ENCODE measurements at places on chromosomes 6 and 20.

DNA sequence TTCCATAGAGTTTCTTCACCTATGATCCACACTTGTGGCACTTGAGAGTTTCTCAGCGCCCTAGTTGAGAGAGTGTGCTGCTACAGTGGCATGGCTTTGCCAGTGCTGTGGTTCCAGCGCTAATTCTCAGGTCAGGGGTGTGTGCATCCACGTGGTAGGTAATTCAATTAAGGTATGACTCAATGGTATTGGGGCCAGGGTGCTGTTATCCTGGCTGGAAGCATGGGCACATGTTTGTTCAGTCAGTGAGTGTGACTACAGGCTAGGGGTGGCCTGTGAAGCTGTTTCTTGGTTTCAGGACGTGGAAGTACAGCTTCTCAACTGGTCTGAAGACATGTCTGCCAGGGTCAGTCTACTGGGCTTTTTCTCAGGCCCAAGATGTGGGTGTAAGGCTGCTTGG, 3.0 kb upstream of the SEMG2 start:
- no peak for DNase-seq

- DNase-seq: no peak
These were observed 30.8 kb upstream of the CD2AP start for GRCh38 chr6:47446669-47447330.

- no peak for DNase-seq
These were observed at the start of gene GPX5 for GRCh38 chr6:28525496-28526039. GPX5 (plus strand) TSS chr6:28525881; CDS start chr6:28526014, 133 bp downstream.

DNA sequence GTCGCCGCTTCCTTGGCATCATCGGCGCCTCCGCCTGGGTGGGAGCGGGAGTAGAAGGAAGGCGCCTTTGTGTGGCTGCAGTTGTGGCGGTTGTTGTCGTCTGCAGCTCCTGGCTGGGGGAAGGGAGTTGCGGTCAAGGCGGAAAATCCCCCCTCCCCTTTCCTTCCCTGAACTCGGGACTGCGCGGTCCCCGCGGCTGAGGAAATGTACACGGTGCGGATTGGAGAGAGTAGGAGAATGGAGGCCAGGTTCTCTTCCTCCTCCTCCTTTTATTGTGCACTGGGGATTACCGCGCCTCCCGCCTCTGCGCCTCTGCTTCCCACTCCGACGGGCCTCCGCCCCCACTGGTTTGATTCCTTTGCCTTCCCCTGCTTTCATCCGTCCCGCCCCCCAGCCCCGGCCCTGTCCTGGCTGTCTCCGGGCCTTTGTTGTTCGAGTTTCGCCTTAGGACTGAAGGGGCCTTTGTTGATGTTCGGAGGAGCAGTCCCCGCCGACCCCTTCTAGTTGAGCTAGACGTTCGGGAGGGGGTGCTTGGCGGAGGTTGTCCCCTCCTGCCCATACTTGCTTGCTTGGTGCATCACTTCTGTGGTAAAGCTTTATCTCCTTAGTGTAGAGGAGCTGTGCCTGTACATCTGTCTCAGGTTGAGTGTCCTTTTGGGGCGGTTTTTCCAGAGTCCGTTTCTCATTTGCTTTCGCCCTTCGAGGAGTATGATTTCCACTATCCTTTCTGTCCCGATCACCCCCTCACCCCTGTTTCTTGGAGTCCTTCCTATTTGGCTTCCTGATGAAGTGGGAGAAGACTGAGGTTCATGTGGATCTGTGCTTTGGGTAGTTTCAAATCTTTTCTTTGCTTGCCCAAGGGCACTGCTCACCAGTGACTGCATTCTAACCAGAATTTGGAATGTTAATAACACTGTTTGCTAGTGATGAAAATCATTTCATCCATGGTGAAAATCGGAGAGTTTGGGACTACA, 764 bp downstream of the ZNF292 start:
- peak; percentile 33 for DNase-seq

- DNase-seq: no peak
These were observed 7.4 kb downstream of the FOXO3 start for GRCh38 chr6:108568101-108568500.

- DNase-seq: no peak
These were observed 7.4 kb upstream of the ZNFX1 start for GRCh38 chr20:49285233-49285668.

DNA sequence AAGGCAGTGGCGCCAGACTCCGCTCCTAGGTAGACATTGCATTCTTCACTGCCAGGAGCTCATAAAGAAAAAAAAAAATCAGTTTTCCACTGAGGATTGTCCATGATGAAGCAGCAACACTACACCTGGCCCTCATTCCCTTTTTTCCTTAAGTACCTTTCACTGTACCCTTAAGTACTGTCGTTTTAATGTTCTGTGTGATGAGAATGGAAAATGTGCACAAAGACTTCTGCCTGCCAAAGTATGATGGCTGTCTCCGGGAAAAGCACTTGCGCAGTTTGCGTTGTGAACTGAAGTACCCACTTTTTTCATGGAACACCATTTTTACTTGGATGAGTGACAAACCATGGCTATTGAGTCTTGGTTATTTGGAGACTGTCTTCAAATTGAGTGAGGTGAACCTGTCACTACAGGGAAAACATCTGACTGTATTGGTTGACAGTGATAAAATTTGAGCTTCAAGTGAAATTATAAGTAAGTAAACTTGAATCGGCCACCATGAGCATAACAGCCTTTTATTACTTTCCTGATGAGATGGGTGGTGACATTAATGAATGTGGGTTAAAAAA, 104.8 kb downstream of the NCOA3 start:
- DNase-seq: no peak

DNA sequence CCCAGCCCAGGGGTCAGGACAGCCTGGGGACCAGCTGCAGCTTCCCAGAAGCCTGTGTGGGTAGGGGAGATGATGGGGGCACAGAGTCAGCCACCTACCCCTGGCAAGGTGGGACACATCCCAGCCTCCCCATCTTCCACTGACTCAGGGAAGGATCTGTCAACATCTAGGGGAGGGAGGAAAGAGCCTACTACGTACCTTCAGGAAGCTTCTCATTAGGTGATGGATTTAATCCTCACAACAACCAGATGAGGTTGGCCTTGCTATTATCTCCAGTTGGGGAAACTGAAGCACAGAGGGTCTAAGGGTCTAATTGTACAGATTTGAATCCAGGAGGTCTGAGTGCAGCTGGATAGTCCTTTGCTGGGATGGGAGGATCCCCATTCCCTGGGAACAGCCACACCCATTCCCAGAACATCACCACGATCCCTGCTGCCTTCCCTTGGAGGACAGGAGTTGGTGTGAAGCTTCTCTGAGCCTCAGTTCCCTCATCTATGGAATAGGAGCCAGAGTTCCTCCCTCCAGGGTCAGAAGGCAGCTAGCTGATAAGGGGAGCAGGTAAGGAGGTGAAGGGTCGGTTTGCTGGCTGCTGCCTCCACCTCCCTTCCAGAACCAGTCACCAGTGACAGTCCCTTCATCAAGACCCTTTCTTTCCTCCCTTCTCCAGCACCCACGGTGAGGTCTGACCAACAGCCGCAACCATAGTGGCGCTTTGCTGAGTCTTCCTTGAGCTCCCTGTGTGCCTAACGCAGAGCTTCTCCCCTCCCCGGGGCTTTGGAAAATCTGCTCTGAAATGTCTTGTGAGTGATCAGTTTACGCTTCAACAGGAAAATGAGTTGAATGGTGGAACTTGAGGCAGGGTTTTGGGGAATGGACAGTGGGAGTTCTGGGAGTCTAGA, 56.8 kb downstream of the CEBPB start:
- no peak for DNase-seq

DNA sequence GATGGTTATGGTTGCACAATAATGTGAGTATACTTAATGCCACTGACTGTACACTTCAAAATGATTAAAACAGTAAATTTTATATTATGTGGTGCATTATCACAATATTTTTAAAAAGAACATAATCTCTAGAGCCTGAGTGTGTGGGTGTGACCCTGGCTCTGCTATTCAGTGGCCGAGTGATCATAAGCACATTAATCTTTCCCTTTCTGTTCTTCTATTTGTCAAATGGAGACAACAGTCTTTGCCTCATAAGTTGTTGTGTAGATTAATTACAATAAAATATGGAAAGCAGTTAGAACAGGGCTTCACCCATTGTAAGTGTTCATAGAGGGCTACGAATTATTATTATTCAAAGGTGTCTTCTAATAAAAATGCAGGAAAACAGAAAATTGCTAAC, 548.6 kb downstream of the HTR1B start:
- no peak for DNase-seq

- no peak for DNase-seq
These were observed 26.7 kb downstream of the IYD start for GRCh38 chr6:150395388-150396009.

DNA sequence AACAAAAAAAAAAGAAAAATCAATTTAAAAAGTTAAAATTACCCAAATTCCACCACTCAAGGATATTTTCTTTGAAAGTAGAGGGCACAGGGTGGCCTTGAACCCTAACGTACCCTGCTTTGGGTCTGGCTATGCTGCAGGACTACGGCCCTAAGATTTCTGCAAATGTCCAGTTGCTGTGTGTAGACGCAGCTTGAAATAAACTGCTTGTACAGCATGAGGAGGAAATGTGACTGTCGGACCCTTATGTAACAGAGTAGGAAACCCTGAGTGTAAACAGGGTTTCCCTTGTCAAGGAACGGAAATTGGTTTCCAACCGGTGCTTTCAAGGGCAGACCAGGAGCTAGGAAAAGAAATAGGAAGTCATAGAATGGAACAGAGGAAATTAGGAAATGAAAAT, 60.7 kb upstream of the SHLD1 start:
- no peak for DNase-seq

DNA sequence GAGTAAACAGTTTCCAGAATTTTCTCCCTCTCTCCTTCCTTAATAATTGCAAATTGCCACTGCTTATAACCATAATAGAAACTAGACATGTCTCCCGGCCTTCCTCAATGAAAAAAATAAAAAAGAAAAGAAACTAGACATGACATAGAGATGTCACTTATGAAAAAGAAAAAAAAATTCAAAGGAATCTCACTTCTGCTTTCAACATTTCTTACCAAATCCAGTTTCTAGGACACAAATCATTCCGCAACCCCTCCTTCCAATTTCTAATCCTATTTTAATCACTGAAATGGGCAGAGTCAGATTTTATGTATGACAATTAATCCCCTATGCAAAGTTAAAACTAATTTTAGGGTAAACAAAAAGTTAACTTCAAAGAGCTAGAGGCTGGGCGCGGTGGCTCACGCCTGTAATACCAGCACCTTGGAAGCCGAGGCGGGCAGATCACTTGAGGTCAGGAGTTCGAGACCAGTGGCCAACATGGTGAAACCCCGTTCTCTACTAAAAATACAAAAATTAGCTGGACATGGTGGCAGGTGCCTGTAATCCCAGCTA, 40.1 kb upstream of the EEF1A1 start:
- DNase-seq: no peak

- DNase-seq: peak; percentile 44
These were observed 117.8 kb downstream of the WDR27 start for GRCh38 chr6:169583886-169584541.

DNA sequence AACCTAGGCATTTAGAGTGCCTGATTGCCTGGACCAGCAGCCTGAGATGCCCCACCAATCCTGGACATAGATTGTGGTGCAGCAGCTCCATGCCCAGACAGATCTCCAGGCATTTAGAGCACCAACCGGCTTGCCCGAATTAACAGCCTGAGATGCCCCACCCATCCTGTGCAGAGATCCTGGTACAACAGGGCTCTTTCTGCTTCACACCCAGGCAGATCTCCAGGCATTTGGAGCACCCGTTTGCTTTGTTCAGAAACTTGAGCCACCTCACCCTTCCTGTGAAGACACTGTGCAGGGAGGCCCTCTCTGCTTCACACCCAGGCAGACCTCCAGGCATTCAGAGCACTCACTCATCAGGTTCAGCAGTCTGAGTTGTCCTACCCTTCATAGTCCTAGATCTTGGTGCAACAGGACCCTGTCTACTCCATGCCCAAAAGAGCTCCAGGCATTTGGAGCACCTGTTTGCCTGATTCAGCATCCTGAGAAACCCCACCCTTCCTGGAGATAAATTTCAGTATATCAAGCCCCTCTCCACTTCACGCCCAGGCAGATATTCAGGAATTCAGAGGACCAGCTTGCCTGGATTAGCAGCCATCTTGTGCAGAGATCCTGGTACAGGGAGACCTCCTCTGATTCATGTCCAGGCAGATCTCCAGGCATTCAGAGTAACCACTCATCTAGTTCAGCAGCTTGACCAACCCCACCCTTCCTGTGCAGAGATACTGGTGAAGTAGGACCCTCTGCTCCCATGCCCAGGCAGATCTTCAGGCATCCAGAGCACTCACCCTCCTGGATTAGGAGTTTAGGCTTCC, 189.2 kb upstream of the FERMT1 start:
- DNase-seq: no peak

DNA sequence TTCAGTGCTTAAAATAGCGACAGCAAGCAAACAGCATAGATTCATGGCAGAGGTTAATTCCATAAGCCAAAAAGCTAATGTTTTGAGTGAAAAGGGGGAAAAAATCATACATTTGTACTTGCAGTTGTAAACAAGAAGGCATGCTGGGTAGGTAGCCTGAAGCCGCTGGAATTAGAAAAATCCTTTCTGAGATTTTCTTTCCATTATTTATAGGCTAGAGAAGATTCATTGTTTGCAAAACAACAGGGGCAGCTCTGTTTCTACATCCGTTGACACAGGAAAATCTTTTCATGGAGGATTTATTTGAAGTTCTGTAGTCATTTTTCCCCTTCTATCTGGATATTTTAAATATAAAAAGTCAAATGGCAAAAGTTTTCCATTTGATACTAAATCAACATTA, 843.9 kb downstream of the QKI start:
- no peak for DNase-seq

DNA sequence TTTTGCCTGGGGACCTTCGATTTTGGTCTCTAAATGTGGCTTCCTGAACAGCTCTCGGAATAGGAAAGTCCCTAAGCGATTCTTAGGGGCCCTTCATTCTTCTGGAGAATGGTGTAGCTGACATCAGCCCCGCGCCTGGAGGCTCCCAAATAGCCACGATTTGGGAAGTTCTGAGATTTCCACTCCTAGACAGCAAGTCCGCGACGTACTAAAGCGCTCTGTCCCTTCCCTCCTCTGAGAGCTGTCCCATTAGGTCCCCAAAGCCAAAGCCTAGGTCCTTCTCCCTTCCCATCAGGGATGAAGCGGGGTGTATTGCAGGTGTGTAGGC, 756 bp downstream of the MOXD1 start:
- no peak for DNase-seq

All from hematopoietic multipotent progenitor cell (in vitro differentiated cells).